ENCODE measurements at places on chromosomes 1 and 21. TPM values are rescaled to one million over a fixed set of nuclear protein-coding genes. Genes with fewer than 3 reads are reported as not detected.

Gene KCNE2
- 0.22 TPM for total RNA-seq

Gene KTI12
- total RNA-seq: 3.9 TPM

Gene GCSAML
- not detected for total RNA-seq

Gene PTPN7
- total RNA-seq: 1.2 TPM

Gene FLVCR1
- 1.7 TPM for total RNA-seq

Gene ROR1
- total RNA-seq: 34.8 TPM

Gene ERG
- total RNA-seq: 15.5 TPM

Gene KRTAP13-2
- total RNA-seq: not detected

All from cardiac septum (tissue), 1 donor.